ENCODE measurements at places on chromosomes 6 and 20. TPM values are rescaled to one million over a fixed set of nuclear protein-coding genes. Genes with fewer than 3 reads are reported as not detected.

TMEM244 gene
- total RNA-seq = not detected

DNA sequence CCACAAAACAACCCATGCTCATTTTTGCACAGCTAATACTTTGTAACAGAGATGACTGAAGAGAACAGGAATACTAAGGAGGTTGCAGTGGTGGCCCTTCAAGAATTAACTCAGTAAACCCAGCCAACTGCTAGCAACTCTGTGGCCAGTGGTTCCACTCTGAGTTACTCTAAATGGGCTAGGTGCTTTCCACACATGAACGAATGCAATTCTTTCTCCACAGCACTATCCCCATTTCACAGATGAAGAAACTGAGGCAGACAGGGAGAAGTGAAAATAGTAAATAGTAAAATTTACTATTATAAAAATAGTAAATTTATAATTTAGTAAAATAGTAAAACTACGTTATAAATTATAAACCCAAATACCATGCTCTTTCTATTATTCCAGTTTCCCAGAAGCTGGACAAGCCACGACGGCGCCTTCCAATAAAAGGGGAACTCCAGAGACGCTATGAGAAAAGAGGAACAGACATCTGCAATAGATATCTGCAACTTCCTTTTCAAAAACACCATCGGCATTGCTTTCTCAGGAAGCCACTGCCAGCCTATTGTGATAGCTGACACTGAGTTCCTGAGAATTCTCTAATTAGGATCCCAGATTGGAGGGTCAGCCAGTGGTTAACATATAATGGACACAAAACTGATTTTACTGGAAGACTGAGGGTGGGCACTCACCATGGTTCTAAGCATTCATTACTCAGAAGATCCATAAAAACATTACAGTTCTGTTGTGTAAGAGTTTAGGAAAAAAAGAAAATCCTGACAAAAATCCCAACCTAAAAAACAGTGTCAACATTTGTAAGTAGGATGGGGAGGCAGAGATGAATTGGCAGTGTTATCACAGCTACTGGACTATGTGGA lies 16.2 kb downstream of the FKBP1A start:
- H3K4me1 ChIP-seq = no peaks in the 10 kb centered on the region
- H3K27me3 ChIP-seq = no peaks in the 10 kb centered on the region
- H3K36me3 ChIP-seq = no peaks in the 10 kb centered on the region
- H3K27ac ChIP-seq = no peak overlapping the region
- no peak for DNase-seq

SYNDIG1 gene
- 0.10 TPM for total RNA-seq

DNA sequence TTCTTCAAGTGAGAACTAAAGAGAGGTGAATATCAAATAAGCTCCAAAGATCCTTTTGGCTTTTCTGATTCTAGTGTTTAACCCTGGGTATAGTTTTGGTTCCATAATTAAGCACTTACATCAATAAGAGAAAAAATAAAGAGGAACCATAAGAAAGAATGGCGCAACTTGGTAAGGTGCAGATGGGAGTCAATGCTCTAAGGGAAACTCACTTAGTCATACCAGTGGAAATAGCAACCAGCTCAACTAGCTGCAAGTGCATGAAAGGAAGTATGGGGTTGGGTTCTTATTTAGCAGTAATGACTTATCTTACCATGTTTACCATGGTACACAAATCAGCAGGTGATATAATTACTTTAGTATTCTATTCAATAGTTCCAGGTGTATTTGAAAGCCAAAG lies 296.5 kb upstream of the RUNX2 start:
- no peaks in the 10 kb centered on the region for H3K27me3 ChIP-seq
- no peak for DNase-seq
- no peak overlapping the region for H3K27ac ChIP-seq
- no peaks in the 10 kb centered on the region for H3K36me3 ChIP-seq

- no peaks in the 10 kb centered on the region for H3K4me1 ChIP-seq
- H3K4me3 ChIP-seq = no peak overlapping the region
- no peaks in the 10 kb centered on the region for H3K36me3 ChIP-seq
These were observed 75.4 kb downstream of the TMEM244 start for GRCh38 chr6:129785756-129786135.

DNA sequence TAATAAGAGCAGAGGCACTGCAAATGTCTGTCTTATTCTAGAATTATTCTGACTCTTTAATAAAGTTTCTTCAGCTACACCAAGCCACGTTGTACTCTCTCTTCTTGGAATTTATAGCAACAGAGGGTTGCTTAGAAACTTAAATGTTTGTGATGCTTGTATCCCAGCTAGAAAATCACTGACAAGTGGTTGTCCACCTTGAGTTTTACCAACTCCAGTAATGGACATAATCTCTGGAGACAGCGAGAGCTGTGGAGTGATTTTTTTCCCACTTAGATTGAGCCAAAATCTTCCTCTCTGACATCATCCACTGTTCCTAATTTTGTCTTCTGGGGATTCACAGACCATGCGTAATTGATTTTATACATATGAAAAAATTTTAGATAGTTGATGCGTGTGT lies 8.0 kb downstream of the ECT2L start:
- H3K4me3 ChIP-seq = no peak overlapping the region
- no peaks in the 10 kb centered on the region for H3K36me3 ChIP-seq
- no peaks in the 10 kb centered on the region for H3K27me3 ChIP-seq
- no peak for DNase-seq

DNA sequence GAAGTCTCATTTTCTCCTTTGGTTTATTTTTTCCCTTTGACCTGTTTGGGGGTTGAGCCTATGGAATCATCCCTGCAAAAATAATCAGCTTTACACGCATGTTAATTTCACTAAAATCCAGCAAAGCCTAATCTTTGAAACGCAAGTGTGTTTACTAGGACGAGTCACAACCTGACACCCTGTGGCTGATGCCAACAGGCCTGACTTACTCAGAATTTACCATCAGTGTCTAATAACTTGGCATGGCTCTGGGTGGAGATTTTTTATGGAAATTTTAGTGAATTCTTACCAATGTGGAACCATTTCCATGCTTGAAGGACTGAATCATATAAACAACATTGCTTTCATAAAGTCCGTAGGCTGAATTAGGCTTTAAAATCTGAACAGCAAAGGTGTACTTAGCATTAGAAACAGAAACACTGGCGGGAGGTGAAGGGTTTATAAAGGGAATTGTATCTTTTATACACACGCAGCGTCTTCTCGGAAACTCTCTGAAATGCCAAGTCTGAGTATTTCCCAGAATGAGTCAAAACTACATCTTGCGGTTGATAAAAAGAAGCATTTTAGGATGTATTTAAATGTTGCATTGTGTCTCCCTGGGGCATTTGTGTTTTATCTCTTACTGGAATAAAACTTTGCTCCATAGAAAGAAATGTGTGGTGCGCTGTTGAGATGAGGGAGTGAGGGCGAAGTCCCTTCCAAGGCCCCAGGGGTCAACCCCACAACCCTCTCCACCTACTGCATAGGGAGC lies 81.2 kb downstream of the DACT2 start:
- no peaks in the 10 kb centered on the region for H3K27me3 ChIP-seq
- no peak overlapping the region for H3K27ac ChIP-seq
- H3K4me1 ChIP-seq = peaks cover 2% of the 10 kb centered on the region
- H3K4me3 ChIP-seq = no peak overlapping the region
- no peak for DNase-seq

DNA sequence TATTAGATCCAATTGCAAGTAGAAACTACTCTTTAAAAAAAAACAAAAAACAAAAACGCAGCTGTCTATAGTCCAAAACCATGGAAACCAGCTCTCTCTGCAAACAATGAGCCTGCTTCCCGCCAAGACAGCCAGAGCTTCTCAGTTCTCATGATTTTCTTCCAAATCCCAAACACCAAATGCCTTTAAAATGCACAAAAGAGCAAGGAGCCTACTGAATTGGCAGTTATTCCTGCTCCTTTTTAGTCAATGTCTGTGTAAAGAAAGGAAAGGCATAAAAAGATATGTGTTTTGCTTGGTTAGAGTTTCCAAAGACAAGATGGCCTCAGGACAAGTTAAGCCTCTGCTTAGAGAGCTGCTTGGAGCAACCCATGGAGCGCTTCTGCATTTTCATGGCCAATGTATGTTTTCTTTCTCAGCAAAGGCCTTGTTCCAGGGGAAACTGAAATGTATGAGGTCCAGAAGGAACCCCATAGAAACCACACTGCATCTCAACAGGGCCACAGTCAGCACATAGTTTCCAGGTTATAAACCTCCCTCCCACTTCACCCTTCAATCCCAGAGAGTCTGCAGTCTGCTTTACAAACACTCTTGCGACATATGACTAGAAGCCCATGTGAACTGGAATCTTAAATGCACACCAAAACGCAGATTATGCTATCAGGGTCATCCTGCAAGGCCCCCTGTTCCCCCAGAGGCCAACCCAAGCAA lies 209.3 kb upstream of the TAB2 start:
- DNase-seq = no peak
- no peaks in the 10 kb centered on the region for H3K36me3 ChIP-seq
- no peaks in the 10 kb centered on the region for H3K27me3 ChIP-seq

TGM6 gene
- total RNA-seq = not detected

TREM2 gene
- total RNA-seq = 3.7 TPM

- H3K4me1 ChIP-seq = peaks cover 2% of the 10 kb centered on the region
- H3K27me3 ChIP-seq = no peaks in the 10 kb centered on the region
- H3K27ac ChIP-seq = no peak overlapping the region
- no peak overlapping the region for H3K4me3 ChIP-seq
- H3K36me3 ChIP-seq = no peaks in the 10 kb centered on the region
- DNase-seq = no peak
These were observed 76.7 kb downstream of the RREB1 start for GRCh38 chr6:7184502-7184901.

DNA sequence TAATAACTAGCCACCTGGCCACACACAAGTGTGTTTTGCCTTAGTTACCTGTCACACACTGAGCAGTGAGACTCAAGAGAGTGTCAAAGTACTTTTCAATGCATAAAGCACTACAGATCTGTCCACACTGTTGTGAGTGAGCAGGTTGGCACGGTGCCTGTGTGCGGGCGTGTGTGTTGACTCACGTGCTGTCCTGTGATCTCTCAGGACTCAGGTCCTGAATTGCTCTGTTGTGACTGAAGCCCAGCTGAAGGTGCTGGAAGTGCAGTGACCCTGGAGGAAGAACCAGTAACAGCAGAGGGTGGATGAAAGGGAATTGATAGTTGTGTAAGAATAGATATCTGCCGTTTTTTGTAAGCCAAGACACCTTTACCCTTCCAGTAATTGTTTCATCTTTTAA lies 18.3 kb downstream of the SLC16A10 start:
- no peak overlapping the region for H3K4me3 ChIP-seq
- H3K4me1 ChIP-seq = no peaks in the 10 kb centered on the region
- H3K27me3 ChIP-seq = no peaks in the 10 kb centered on the region
- DNase-seq = peak; percentile 61
- H3K27ac ChIP-seq = no peak overlapping the region

DNA sequence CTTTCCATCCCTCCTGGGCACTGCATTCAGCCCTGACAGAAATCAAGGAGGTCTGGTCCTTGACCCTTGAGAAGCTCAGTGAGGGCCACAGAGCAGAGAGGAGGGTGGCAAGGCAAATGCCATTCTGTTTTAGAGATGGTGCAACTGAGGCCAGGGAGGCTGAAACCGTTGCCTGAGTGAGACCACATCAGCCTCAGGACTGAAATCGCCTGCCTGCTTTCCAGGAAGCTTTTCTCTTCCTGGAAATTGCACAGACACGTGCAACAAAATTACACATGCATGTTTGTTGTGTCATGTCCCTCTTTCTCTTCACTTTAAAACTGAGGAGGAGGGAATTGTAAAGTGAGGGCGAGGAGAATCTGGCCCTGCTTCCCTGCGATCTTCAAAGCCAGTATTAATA lies 113.7 kb upstream of the PDE10A start:
- no peaks in the 10 kb centered on the region for H3K4me1 ChIP-seq
- no peak overlapping the region for H3K4me3 ChIP-seq
- DNase-seq = no peak
- H3K27me3 ChIP-seq = no peaks in the 10 kb centered on the region
- H3K36me3 ChIP-seq = no peaks in the 10 kb centered on the region
- H3K27ac ChIP-seq = no peak overlapping the region

CYP39A1 gene
- total RNA-seq = 22.9 TPM

DNA sequence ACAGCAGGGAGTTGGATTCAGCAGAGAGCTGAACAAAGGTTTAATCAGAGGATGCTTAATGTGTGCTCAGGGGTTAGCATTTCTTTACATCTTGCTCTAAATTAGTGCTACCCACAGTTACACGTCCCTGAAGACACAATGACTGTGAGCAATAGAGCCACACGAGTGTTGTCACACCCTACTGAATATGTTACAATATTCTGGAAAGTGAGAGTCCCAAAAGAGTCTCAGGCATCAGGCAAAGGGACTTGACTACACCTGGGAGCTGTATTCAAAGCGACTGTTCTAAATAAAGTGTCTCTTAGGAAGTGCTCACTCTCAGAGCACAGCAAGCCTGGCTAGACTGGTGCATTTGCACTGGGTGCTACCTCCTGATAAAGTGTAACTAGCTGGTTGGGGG lies 108.7 kb downstream of the GRM4 start:
- no peaks in the 10 kb centered on the region for H3K27me3 ChIP-seq
- no peaks in the 10 kb centered on the region for H3K4me1 ChIP-seq
- no peak for DNase-seq
- no peak overlapping the region for H3K27ac ChIP-seq
- no peak overlapping the region for H3K4me3 ChIP-seq

- no peak overlapping the region for H3K4me3 ChIP-seq
- H3K27me3 ChIP-seq = no peaks in the 10 kb centered on the region
- no peaks in the 10 kb centered on the region for H3K4me1 ChIP-seq
- H3K27ac ChIP-seq = no peak overlapping the region
These were observed 144.1 kb downstream of the QRSL1 start for GRCh38 chr6:106773522-106773921.

STX7 gene
- 45.8 TPM for total RNA-seq

DNA sequence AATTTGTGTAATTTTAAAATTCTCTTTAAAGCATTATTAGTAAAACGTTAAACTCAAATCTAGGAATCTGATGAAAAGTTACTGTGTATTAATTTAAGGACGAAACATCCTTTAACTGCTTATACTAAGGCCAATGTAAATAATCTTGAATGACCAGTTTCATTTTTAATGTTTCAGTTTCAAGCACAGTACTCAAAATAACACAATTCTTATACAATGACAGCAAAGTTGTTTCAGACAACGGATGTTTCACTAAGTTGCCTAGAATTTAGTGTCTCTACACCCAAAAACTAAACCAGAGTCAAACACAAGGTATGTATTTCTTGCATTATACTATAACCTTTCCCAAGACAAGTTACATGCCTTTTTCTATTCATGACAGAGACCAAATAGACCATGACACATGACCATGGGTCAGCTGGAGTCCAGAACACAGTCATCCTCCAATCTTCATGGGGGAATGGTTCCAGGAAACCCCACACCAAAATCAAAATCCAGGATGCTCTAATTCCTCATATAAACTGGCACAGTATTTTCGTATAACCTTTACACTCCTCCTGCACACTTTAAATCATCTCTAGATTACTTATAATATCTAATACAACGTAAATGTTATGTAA lies 7.7 kb downstream of the PHIP start:
- H3K4me1 ChIP-seq = peaks cover 4% of the 10 kb centered on the region
- H3K27ac ChIP-seq = no peak overlapping the region
- H3K27me3 ChIP-seq = no peaks in the 10 kb centered on the region
- no peak overlapping the region for H3K4me3 ChIP-seq

- H3K36me3 ChIP-seq = no peaks in the 10 kb centered on the region
- no peak for DNase-seq
- no peak overlapping the region for H3K4me3 ChIP-seq
These were observed 62.3 kb downstream of the LAMP5 start for GRCh38 chr20:9576695-9577094.

GRCh38 chr6:135936606-135937005 lies 85.1 kb downstream of the PDE7B start:
- H3K4me1 ChIP-seq = peaks cover 6% of the 10 kb centered on the region
- DNase-seq = no peak
- no peaks in the 10 kb centered on the region for H3K36me3 ChIP-seq
- no peak overlapping the region for H3K4me3 ChIP-seq
- H3K27ac ChIP-seq = no peak overlapping the region
